Activated T-cell treated with anti-CD3 and anti-CD28 coated beads, Interleukin-2, amount 50 U/mL, for 24 hours (primary cell): ENCODE measurements at places on chromosomes 2 and 18.

DNA sequence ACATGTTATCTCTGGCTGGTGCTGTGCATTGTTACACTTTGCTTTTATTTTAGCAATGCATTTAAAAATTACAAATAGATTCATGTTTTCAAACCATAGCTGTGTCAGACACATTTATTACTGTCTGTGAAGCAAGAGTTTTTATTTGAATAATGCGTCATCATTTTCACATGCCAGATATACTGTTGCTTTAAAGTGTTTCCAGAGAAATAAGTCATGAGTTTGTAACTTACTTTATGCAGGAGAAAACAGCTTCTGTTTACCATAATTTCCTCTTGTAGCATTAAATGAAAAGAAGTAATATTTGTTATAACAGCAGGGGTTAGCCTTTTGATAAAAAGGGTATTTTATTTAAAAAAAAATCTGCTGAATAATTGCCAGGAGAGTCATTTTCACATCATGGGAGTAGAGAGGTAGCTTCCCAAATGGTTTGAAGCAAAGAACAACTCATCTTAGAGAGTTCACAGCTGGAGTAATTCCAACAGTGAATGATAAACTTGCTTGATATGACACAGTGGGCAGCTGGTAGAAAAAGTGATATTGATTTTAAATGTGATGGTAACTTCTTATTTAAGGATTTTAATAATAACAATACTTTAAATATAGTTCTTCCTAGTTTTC, 1274.5 kb upstream of the CRIM1 start:
- DNase-seq: no peak

GRCh38 chr2:2795438-2796091, 464.5 kb upstream of the MYT1L start:
- DNase-seq: no peak

DNA sequence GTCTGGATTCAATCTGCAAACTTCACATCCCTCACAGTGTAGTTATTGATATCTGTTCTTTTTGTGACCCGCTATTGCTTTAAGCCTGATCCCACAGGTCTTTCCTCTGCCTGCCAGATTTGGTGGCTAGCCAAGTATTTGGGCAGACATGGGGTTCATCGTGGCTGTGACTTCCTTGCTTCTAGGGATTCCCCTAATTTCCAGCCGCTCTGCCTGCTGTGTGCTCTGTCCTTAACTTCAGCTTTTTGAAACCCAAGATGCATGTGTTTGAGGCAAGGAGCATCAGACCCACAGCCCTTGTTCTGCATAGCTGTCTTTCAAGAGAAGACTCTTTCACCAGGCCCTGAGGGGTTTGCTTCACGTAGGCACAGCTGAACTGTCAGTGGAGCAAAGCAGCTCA, 54.2 kb downstream of the NCAPH start:
- no peak for DNase-seq

GRCh38 chr18:21191596-21192307, 50.3 kb upstream of the GREB1L start:
- no peak for DNase-seq

GRCh38 chr2:223832241-223832903, 5.0 kb downstream of the AP1S3 start:
- no peak for DNase-seq

- no peak for DNase-seq
Measured at GRCh38 chr18:30970196-30970816, 72.2 kb downstream of the DSC3 start.

GRCh38 chr2:128145651-128146050, 54.7 kb downstream of the UGGT1 start:
- no peak for DNase-seq
